ENCODE measurements at places on chromosomes 3 and 15.

DNA sequence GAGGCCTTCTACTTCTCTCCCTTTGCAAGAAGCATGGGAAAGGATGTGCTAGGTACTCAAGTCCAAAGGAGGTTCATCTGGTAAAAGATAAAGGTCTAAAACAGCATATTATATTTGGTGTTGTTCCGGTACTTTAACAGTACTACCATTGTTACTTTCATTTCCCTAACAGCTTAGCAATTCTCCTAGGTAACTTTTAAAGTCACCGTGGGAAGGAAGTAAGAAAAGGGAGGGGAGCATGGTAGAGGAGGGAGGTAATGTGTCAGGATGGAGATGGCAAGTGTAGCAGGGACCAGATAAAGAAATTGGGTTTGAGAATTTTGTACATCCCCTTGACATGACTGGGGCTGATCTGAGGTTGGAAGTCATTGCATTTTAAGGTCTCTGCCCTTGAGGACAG is 89.4 kb upstream of the SKOR1 start:
- no peak for DNase-seq

DNA sequence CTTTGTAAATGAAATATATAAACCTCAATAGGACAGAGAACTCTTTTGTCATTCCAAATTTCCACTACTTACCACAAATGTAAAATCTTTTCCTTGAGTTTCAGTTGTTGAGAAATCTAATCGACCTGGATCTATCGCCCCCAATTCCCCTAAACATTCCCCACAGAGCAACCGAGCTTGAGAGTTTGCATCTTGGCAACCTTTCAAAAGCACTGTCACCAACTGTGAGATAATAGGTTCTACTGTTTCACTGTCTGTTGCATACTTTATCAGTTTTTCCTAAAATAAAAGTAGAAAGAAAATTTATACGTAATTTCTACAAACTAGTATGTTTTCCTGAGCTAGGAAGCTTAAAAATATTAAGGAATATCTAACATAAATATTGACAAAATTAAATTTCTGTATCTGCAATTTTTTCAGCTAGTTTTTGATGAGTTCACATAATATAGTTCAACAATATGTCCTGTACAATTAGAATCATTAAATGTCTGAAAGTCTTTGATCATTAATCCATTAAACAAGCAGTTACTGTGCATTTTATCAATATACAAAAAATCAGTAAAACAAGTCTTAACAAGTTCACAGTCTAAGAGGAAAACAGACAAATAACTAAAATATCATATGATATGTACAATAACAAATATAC is 54.5 kb downstream of the ATR start:
- DNase-seq: no peak

GRCh38 chr3:86162521-86162920 is 828.4 kb downstream of the VGLL3 start:
- no peak for DNase-seq

DNA sequence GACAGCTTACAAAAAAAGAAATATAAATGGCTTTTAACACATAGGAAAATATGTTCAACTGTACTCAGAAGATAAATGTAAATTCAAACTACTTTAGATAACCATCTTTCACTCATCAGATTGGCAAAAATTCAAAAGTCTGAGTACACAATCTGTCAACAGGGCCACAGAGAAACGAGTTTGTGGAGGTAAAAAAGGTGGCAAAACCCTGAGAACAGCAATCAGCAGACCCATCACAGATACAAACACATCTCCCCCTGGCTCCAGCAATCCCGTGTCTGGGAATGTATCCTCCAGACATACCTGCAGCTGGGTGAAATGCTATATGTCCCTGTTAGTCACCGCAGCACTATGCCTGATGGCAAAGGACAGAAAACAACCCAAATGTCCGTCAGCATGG is 149.5 kb downstream of the OSBPL10 start:
- no peak for DNase-seq

DNA sequence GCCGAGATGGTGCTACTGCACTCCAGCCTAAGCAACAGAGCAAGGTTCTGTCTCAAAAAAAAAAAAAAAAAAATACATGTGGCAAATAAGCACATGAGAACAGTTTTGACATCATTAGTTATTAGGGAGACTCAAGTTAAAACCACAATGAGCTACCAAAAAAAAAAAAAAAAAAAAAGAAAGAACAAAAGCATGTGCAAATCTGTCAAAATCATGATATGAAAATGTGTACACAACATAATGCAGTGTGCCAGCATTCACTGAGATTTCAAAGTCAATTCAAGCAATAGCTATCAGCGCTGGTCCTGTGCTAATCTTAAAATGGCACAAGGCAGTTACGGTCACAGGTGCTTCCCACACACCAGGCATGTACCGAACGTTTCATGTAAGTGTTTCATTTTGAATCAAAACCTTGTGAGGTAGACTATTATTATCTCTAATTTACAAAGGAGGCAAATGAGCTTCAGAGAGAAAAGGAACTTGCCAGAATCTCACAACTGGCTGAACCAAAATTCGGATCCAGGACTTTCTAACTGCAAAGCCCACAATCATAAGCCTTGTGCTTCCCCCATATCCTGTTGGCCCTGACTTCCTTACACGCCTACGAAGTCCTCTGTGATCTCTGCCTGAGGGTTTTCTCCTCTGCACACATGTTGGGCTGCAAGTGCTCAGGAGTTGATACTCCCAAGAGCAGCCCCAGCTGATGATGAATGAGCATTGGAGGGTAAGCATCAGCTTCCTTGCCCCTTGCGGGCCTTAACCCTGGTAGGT is 200.1 kb upstream of the PROK2 start:
- DNase-seq: no peak

- DNase-seq: no peak
Observed at GRCh38 chr3:16831846-16832245, 52.9 kb upstream of the PLCL2 start.

GRCh38 chr3:12328132-12328836 is 39.4 kb downstream of the PPARG start:
- DNase-seq: no peak

DNA sequence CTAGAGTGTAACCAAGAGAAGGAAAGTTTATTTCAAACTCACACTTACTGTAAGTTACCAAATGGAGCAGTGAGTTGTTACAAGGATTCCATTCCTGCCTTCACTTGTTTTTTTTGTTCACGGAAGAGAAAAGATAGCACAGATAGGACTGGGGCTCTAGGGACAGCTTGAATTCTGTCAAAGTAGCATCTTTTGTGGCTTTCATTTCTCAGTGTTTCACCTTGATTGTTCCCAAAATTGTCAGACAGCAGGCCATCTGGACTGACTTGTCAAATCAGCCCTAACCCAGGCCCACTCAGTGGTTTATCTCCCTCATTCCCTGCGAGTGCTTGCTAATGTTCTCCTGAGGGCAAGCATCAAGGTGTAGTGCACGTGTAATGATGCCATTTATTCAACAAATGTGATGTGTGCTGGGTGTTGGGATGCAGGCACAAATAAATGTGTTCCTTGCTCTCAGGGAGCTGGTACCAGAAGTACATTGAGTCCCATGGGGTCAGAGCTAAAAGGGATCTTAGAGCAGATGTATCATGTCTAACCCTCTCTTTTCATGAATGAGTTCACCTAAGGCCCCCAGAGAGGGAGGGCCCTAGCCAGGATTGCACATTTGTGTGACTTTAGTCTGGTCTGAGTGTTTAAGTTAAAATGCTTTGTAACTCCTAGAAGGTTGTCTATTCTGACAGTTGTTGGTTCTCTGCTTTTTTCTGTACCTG is 49.1 kb downstream of the PDHB start:
- DNase-seq: no peak

DNA sequence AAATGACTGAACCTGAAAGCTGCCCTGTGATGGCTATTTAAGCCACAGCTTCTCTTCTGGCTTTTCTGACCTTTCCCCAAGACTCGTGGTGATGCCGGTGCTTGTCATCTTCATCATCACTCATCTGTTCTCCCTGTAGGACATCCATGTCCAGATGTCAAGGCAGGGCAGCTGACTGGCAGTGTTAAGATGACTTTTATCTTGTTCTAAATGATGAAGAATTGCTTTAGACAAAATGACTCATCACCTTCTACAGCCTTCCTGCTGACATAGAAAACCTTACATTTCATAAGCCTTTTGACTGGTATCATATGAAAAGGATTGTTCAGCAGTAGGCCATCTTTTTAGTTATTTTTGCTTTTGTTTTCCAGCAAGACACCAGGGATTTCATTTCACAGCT is 67.0 kb upstream of the GPR149 start:
- no peak for DNase-seq

DNA sequence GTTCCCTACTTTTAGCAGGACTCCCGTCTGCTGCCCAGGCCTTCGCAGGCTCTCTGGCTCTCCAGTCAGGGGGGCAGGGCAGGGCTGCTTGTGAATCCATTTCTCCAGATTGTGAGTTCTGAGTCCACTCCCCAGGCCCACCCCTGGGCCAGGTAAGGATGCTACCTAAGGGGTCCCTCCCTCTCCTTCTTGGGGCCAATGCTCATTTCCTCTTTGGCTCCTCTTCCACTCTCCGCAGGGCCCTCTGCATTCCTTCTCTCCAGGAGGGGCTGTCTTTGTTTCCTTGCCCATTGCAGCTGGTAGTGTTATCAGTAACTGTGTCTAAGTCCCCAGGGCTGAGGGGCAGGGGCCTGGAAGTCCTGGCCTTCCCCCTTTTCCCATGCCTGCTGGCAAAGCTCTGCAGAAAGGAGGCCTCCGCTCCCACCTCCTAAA is 13.0 kb upstream of the CACNA2D2 start:
- DNase-seq: no peak

All from stimulated activated naive CD4-positive, alpha-beta T cell treated with Interleukin-2 at 50 U/mL for 16 hours (primary cell).